Spinal cord (tissue), 10 donors: ENCODE measurements at places on chromosomes 11 and 22. TPM values are rescaled to one million over a fixed set of nuclear protein-coding genes. Genes with fewer than 3 reads are reported as not detected.

GRCh38 chr11:10450462-10451425 is 4.3 kb upstream of the AMPD3 start:
- DNase-seq = no peak
- no peaks in the 10 kb centered on the region for H3K36me3 ChIP-seq
- peaks cover 19% of the 10 kb centered on the region for H3K27me3 ChIP-seq
- H3K4me1 ChIP-seq = peaks cover 28% of the 10 kb centered on the region
- H3K27ac ChIP-seq = no peak overlapping the region

OR56A4 gene
- total RNA-seq = not detected

GLYATL1B gene
- not detected for total RNA-seq

FIBIN gene
- 81.6 TPM for total RNA-seq

GRCh38 chr11:125141686-125142535 is 22.6 kb upstream of the PKNOX2 start:
- H3K27ac ChIP-seq = no peak overlapping the region
- no peak for DNase-seq
- no peak overlapping the region for H3K4me3 ChIP-seq

CD248 gene
- total RNA-seq = 26.6 TPM

- no peaks in the 10 kb centered on the region for H3K27me3 ChIP-seq
- H3K4me1 ChIP-seq = no peaks in the 10 kb centered on the region
- H3K36me3 ChIP-seq = no peaks in the 10 kb centered on the region
- DNase-seq = no peak
These were observed 11.0 kb upstream of the PTPN5 start for GRCh38 chr11:18802381-18803257.
